ENCODE measurements at places on chromosomes 1 and 21. TPM values are rescaled to one million over a fixed set of nuclear protein-coding genes. Genes with fewer than 3 reads are reported as not detected.

The ADAM30 gene
- total RNA-seq = not detected

The LCE1F gene
- not detected for total RNA-seq

The LCE7A gene
- total RNA-seq = not detected

The S100A8 gene
- not detected for total RNA-seq

The EPHA10 gene
- not detected for total RNA-seq

The COL18A1 gene
- total RNA-seq = 175 TPM

The ZNF695 gene
- total RNA-seq = 3.2 TPM

The C1orf141 gene
- not detected for total RNA-seq

The GPR3 gene
- 2.1 TPM for total RNA-seq

The SRP9 gene
- total RNA-seq = 360 TPM

The AGO3 gene
- 15.6 TPM for total RNA-seq

The SGIP1 gene
- 22.3 TPM for total RNA-seq

The ANGPTL1 gene
- not detected for total RNA-seq

The TMEM269 gene
- total RNA-seq = 0.13 TPM

The C1orf167 gene
- total RNA-seq = 0.29 TPM

All from thoracic aorta endothelial cell (primary cell).